A549 treated with ZK216348 at 1 μM for 4 hours (cell line): ENCODE measurements at places on chromosomes 3 and 15. TPM values are rescaled to one million over a fixed set of nuclear protein-coding genes. Genes with fewer than 3 reads are reported as not detected.

RUVBL1 gene
- total RNA-seq: 92.2 to 107 TPM (median 98.5 TPM) in 5 replicates

GPR15 gene
- total RNA-seq: not detected in 5 replicates

PTX3 gene
- 0.61 to 1.2 TPM (median 1.0 TPM) in 5 replicates for total RNA-seq

CYP19A1 gene
- total RNA-seq: 0.14 to 0.30 TPM (median 0.18 TPM) in 5 replicates

CADPS gene
- total RNA-seq: not detected in 5 replicates

ZPLD1 gene
- total RNA-seq: 0.04 to 0.05 TPM in 2 of 5 replicates, not detected in the others

CIB2 gene
- 21.1 to 31.7 TPM (median 27.4 TPM) in 5 replicates for total RNA-seq

GHRL gene
- not detected in 5 replicates for total RNA-seq

SAMD7 gene
- not detected in 5 replicates for total RNA-seq

CPNE9 gene
- total RNA-seq: 0.14 to 0.30 TPM (median 0.21 TPM) in 3 of 5 replicates, not detected in the others

GPR149 gene
- not detected in 5 replicates for total RNA-seq

MED12L gene
- total RNA-seq: 0.30 to 1.2 TPM (median 0.53 TPM) in 5 replicates

IQCF5 gene
- not detected in 5 replicates for total RNA-seq

SLC28A2 gene
- not detected in 5 replicates for total RNA-seq

FETUB gene
- total RNA-seq: 0.14 to 0.34 TPM (median 0.28 TPM) in 3 of 5 replicates, not detected in the others

ACKR2 gene
- 0.18 to 0.23 TPM in 2 of 5 replicates, not detected in the others for total RNA-seq

CPA3 gene
- not detected in 5 replicates for total RNA-seq

ACP3 gene
- not detected in 5 replicates for total RNA-seq

SLC12A1 gene
- not detected in 5 replicates for total RNA-seq

INSYN1 gene
- total RNA-seq: 0.61 to 2.2 TPM (median 1.6 TPM) in 5 replicates

ILDR1 gene
- total RNA-seq: not detected in 5 replicates

MYL3 gene
- total RNA-seq: 0.16 TPM in 1 of 5 replicates, not detected in the others

CAPN7 gene
- 17.5 to 29.2 TPM (median 23.6 TPM) in 5 replicates for total RNA-seq

EPHA3 gene
- total RNA-seq: not detected in 5 replicates

GRK7 gene
- total RNA-seq: not detected in 5 replicates

NANOGP8 gene
- total RNA-seq: not detected in 5 replicates

PLAAT1 gene
- 0.18 TPM in 1 of 5 replicates, not detected in the others for total RNA-seq

TF gene
- 0.60 to 2.0 TPM (median 1.0 TPM) in 5 replicates for total RNA-seq

CAPN3 gene
- total RNA-seq: 0.18 to 0.60 TPM (median 0.41 TPM) in 4 of 5 replicates, not detected in the other

CHST14 gene
- 13.0 to 21.4 TPM (median 18.1 TPM) in 5 replicates for total RNA-seq

SCN11A gene
- 0.02 TPM in 2 of 5 replicates, not detected in the others for total RNA-seq

IL17RD gene
- total RNA-seq: 0.56 to 1.8 TPM (median 1.00 TPM) in 5 replicates

PLA2G4D gene
- not detected in 5 replicates for total RNA-seq

MAGEL2 gene
- total RNA-seq: not detected in 5 replicates

SLC15A2 gene
- total RNA-seq: 0.02 to 0.95 TPM (median 0.16 TPM) in 4 of 5 replicates, not detected in the other

P4HTM gene
- 11.1 to 19.3 TPM (median 18.2 TPM) in 5 replicates for total RNA-seq

SNX4 gene
- total RNA-seq: 18.9 to 28.7 TPM (median 23.8 TPM) in 5 replicates

RASL12 gene
- total RNA-seq: 0.08 to 0.19 TPM (median 0.15 TPM) in 5 replicates

BDH1 gene
- 1.3 to 4.2 TPM (median 3.0 TPM) in 5 replicates for total RNA-seq

ZSCAN2 gene
- 11.3 to 14.6 TPM (median 13.7 TPM) in 5 replicates for total RNA-seq

ACOX2 gene
- total RNA-seq: 7.4 to 11.4 TPM (median 8.2 TPM) in 5 replicates

GOLGA8S gene
- total RNA-seq: 0.12 to 0.25 TPM (median 0.18 TPM) in 5 replicates

DNAJA4 gene
- 0.05 TPM in 1 of 5 replicates, not detected in the others for total RNA-seq

MUC4 gene
- 0.03 to 0.04 TPM in 2 of 5 replicates, not detected in the others for total RNA-seq

IP6K2 gene
- 46.3 to 49.1 TPM (median 48.9 TPM) in 5 replicates for total RNA-seq

LDHAL6B gene
- not detected in 5 replicates for total RNA-seq

IL17RE gene
- 1.1 to 4.2 TPM (median 1.5 TPM) in 5 replicates for total RNA-seq

CISH gene
- 0.42 to 0.65 TPM (median 0.52 TPM) in 5 replicates for total RNA-seq

KY gene
- total RNA-seq: 0.07 to 0.25 TPM (median 0.20 TPM) in 3 of 5 replicates, not detected in the others

SAMMSON gene
- not detected in 5 replicates for total RNA-seq

MORC1 gene
- total RNA-seq: not detected in 5 replicates

POTEB2 gene
- total RNA-seq: not detected in 5 replicates
